ENCODE measurements at places on chromosomes 7 and 10.

DNA sequence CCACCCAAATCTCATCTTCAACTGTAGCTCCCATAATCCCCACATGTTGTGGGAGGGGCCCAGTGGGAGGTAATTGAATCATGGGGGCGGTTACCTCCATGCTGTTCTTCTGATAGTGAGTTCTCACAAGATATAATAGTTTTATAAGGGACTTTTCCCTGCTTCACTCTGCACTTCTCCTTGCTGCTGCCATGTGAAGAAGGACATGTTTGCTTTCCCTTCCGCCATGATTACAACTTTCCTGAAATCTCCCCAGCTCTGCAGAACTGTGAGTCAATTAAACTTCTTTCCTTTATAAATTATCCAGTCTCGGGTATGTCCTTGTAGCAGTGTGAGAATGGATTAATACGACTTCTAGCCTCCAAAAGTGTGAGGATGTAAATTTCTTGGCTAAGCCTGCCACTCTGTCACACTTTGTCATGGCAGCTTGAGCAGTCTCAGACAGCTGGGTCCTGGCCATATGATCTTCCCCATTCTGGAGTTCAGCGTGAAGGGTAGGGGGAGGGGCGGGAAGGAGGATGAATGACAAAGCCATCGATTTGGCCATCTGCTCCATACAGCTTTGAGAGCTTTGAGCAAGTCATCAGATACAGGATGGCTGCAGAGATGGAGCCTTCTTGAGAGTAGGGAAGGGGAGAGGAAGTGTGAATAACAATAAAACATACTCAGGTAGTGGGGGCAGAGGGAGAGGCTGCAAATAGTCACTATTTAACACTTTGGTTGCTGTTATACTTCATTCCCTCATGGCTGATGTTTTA is 19.1 kb upstream of the INPP5F start:
- DNase-seq = no peak

GRCh38 chr7:143321242-143321641 is 5.3 kb downstream of the CLCN1 start:
- no peak for DNase-seq

- DNase-seq = no peak
Measured at GRCh38 chr10:90912174-90912573, 8.7 kb downstream of the ANKRD1 start.

- no peak for DNase-seq
Measured at GRCh38 chr10:79184145-79184625, 115.4 kb downstream of the ZMIZ1 start.

DNA sequence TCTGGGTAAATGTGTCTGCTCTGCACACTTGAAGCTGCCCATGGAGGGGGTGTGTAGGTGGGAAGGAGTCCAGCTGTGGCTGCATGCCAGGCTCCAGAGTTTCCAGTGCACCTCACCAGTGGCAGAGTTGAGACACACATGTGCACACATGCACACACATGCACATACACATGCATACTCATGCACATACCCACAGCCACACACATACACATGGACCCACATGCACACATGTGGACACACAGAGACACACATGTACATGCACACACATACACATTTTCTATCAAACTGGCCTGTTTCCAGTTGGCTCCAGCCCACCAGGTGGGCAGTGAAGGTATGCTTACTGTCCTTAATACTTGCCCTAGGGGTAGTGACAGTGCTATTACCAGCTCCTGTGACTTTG is 99.7 kb downstream of the RAMP3 start:
- no peak for DNase-seq

DNA sequence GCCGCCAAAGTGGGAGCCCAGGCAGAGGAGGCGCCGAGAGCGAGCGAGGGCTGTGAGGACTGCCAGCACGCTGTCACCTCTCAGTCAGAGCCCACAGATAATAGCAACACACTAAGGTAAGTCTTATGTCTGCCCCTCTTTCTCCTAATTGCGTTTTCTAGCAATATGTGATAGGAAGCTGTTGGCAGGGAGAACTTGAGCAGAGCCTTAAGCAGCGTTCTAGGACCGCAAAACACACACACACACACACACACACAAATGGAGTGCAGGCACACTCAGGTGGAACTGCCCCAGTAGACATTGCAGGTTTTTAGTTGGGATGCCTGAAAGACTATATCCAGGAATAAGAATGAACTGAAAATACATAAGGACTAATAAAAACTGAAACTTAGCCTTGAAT is 1188.5 kb downstream of the NXPH1 start:
- DNase-seq = no peak

DNA sequence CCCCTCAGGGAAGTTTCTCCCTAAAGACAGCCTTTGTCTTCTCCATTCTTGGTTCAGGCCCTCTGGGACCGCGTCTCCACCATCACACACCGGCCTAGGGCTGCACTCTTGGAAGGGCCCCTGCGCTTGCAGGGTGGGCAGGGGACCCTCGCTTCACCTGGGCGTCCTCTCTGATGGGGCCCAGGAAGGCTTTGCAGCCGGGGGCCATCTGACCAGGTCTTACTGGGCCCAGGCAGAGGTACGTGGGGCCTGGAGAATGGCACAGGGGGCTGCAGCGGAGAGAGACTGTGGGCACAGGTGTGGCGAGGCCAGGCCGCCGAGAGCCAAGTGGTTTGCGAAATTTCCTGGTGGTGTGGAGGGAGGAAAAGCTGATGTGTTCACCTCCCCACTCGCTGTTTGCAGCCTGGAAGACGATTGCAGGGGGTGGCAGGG is 44.4 kb downstream of the ALOX5 start:
- no peak for DNase-seq

- no peak for DNase-seq
Measured at GRCh38 chr10:58350619-58351323, 16.0 kb downstream of the UBE2D1 start.

- no peak for DNase-seq
Measured at GRCh38 chr10:78852466-78853240, 216.1 kb upstream of the ZMIZ1 start.

GRCh38 chr10:117449636-117450035 is 74.4 kb upstream of the PDZD8 start:
- no peak for DNase-seq

DNA sequence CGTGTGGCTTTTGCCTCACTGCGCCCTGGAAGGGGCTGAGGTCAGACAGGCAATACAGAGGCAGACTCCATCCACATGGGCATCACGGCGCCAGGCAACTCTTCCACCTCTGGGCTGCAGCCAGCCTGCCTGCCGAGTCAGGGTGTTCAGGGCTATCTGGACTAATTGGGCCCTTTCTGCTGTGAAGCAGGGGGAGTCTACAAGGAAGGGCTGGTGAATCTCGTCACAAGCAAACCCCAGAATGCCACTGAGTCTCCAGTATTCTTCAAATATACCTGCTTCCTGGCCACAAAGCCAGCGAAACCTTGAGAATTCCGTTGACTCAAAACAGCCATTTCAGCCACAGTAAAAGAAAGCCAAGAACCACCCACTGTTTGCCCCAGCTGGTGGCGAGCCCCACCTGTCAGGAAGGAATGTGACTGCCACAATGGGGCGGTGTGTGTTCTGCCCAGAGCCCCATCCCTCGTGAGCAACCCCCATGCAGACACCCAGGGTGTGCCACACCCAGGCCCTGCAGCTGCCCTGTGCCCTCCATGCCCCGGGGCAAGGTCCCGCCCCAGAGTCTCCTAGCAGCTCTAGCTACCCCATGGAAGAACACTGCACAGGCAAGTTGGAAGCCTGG is 117.3 kb downstream of the FAM53B start:
- DNase-seq = no peak

DNA sequence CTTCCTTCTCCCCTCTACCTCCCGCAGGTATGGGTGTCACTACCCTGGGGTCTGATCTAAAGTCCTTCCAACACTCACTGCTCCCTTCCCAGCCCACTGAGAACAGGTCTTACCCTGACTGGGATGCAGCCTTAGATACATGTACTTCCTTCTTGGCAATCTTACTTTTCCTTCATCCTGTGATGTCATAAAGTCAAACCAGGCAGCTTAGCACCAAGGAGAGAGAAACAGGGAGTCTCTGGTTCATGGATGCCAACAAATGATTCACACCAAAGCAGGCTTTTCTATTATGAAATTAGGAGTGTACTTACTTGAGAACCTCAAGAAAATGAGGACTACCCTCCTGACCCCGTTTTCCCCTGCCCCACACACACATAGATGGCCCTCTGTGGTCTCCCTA is 111.0 kb upstream of the KMT2E start:
- no peak for DNase-seq

DNA sequence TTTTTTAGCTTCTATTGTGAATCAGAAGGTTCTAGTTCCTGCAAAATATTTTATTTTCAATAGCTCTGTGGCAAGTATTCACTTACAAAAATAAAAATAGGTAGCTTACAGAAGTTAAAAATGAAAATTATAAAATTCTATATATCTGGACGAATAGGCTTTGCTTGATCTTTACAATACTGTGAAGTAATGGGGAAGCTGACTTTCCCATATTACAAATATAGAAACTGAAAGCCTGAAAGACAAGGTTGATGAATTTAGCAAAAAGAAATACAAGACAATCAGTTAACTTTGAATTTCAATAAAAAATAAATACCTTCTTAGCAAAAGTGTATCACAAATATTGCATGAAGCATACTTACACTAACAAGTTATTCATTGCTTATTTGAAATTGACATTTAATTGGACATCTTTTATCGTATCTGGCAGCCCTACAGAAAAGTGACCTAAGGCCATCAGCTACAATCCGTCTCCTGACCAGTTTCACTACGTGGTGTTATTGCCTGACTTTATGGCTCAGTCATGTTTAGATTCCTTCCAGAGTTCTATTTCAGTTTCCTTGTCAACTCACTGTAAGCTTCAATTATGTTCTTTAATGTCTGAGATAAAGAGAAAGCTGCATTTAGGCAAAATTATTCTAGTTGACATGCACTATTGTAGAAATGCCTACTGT is 310.5 kb upstream of the HGF start:
- no peak for DNase-seq

DNA sequence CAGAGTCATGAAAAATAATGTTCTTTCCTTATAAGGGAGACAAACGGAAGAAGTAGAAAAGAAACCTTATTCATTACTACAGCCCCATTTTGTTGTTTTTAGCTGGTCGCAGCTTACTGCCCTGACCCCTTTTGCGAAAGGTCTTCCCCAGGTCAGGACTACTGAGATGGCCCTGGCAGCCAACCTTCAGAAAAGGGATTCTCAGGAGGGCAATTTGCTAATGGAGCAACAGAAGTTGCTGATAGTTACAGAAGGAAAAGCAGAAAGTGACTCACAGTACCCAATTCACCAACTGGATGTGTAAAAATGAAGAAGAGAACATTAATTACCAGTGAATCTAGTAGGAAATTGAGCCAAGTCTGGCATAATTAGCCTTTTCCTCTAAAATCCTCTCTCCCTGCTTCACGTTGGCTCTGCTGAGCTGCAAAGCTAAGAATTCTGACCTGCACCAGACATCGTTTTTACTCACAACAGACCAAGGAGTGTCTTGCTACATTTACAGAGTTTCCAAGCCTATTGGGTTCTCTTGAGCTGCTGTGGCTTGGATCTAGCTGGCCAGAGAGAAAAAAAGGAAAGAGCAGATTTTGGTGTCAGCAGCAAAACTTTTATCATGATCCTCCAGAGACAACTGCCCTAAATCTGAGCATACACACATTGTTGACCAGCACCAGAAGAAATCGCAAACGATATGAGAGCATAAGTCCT is 499.9 kb upstream of the FZD8 start:
- DNase-seq = no peak

GRCh38 chr10:124538706-124539105 is 77.1 kb downstream of the LHPP start:
- no peak for DNase-seq

- no peak for DNase-seq
Measured at GRCh38 chr10:127036987-127037386, 131.8 kb downstream of the DOCK1 start.

DNA sequence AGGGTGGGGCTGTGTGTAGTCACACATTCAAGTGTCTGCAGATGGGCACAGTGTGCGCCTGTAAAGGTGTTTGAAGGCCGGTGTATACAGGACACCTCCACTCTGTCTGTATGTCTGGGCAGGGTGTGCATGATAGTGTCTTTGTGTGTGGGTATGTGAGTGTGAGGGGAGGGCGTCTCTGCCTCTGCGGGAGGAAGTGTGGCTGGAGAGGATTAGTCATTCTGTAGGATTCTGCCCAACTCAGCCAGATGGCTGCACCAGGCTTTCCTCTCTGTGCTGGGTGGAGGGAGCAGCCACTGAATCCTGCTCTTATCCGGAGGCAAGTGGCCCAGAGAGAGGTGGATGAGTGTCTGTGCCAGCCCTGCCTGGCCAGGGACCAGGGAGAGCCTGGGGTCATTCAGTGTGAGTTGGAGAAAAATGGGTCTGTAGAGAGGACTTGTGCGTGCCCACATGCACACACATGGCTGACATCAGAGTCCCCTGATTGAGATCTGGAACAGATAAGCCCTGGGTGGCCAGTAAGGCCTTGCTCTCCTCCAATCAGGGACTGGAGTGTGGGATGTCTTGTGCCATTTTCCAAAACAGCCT is 1.7 kb downstream of the SFXN3 start:
- DNase-seq = peak; percentile 77

DNA sequence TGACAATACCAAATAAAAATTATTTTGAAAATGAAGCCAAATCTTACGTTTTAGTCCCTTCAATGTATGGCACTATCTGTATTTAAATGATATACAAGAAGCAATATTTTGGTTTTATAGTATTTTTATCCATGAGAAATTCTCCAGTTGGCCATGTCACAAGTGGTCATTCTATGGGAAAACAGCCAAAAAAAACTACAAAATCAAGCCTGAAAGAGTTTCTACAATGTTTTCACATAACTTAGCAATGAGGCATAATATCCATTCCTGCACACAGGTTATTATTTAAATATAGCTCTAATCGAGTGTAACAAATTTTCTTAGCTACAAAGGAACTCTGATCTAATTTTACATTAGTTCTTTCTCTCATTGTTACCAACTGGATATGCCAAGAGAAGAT is 5.4 kb downstream of the RAB11FIP2 start:
- no peak for DNase-seq

- DNase-seq = no peak
Measured at GRCh38 chr7:100003711-100004661, 11.4 kb upstream of the ZKSCAN1 start.

- DNase-seq = peak; percentile 38
Measured at GRCh38 chr7:117157241-117158209, 165.3 kb downstream of the WNT2 start.

DNA sequence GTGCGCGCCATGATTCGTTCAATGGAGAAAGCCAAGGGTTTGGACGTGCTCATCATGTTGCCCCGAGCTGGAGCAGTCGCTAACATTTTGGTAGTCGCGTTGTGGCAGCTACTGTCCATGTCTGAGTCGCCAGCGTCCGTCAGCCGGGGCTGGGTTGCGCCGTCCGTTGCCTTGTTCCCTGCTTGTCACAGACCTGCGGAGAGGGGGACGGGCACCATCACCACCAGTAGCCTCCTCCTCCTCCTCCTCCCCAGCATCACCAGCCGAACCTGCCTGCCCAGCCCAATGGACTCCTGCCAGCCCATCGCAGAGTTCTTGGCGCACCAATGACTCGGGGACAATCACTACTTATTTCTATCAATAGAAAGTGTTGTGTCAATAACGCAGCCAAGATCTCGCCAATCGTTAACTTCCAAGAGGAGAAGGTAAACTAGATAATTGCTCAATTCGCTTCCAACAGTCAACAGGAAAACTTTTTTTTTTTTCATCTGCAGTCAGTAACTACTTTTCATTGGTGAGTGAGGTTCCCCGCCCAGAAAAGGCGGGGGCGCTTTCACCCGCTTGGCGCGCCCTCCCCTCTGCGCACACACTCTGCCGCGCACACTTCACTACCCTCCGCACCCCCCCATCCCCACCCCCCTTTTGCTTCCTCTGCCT is at the start of gene FEZF1:
FEZF1 (minus strand) TSS at position 432 of the 657 bp plus-strand sequence; CDS start at position 119, 313 bp downstream.
- DNase-seq = no peak

- DNase-seq = no peak
Measured at GRCh38 chr7:92133133-92133736, 1.0 kb downstream of the CYP51A1 start.

- DNase-seq = no peak
Measured at GRCh38 chr10:119418362-119418761, 124.2 kb downstream of the RGS10 start.
